Activated T-cell treated with anti-CD3 and anti-CD28 coated beads, Interleukin-2, amount 50 U/mL, for 48 hours (primary cell): ENCODE measurements at places on chromosomes 5 and 9.

- no peak for DNase-seq
These were observed 78.1 kb downstream of the EDIL3 start for GRCh38 chr5:84306601-84307000.

GRCh38 chr5:72141440-72142355 is 34.4 kb downstream of the MAP1B start:
- no peak for DNase-seq

DNA sequence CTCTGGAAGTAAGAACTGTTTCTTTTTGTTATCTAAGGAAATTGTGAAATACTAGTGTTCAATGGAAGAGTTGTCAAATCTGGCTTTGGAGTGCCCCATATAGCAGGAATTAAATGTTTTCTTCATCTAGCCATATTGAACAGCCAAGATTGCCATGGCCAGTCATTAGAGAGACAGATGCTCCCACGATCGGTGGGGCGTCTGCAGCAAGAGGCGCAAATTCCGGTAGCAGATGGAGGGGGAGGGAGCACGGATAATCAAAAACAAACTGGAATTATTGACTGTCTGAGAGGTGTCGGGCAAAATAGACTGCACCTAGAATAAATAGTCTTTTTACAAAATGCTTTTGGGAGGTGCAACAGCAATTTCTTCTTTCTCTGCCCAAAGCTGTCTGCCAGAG is 139.1 kb upstream of the FSTL4 start:
- no peak for DNase-seq

DNA sequence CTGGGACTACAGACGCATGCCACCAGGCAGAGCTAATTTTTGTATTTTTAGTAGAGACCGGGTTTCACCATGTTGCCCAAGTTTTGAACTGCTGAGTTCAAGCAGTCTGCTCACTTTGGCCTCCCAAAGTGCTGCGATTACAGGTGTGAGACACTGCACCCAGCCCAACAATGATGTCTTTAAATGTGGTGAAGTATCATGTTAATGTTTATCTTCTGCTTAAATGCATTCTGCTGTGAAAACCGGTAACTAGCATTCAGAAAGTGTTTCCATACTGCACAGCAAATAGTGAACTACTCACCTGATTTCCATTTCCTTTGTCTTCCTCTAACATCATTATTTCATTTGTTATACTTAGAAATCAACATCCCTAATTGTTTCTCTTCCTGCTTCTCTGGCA is 264.0 kb upstream of the ITGA1 start:
- no peak for DNase-seq

- DNase-seq: peak; percentile 19
These were observed 228.3 kb downstream of the PDZD2 start for GRCh38 chr5:31867219-31867618.

GRCh38 chr5:68223904-68224303 is 8.3 kb downstream of the PIK3R1 start:
- no peak for DNase-seq

DNA sequence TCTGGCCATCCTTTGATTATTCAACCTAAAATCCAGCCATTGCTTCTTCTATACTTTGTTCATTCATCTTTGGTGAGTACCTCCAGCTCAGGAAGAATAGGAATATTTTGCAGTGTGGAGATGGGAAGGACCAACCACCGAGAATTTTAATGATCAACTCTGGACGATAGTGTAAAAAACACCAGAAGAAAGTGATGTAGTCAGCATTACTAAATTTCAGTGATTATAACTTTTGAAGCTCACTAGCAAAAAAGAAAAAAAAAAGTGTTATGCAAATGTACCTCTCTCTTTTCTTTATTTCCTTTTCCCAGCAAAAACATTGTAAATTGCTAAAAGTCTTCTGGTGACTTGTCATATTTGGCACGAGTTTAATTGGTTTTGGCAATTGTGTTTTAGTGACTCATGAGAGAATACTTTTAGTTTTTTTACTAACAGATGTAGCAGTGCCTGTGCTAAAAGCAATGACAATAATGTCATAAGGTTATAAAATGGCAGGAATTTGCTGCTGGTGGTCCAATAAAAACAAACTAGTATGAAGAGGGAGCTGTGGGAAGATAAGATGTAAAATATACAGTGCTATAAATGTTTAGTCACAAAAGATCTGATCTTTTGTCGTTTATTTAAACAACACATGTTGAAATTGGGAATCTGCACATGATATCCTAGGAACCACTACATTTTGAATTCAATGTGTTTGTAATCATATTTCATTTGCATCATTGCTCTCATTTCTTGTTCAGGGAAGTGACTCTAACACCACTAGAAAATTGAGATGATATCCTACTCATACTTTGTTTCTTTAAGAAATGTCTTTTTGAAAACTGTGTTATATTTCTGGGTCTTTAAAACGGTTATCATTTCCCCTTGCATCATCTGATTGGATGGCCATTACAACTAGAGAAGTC is 81.3 kb upstream of the ERCC6L2 start:
- no peak for DNase-seq

DNA sequence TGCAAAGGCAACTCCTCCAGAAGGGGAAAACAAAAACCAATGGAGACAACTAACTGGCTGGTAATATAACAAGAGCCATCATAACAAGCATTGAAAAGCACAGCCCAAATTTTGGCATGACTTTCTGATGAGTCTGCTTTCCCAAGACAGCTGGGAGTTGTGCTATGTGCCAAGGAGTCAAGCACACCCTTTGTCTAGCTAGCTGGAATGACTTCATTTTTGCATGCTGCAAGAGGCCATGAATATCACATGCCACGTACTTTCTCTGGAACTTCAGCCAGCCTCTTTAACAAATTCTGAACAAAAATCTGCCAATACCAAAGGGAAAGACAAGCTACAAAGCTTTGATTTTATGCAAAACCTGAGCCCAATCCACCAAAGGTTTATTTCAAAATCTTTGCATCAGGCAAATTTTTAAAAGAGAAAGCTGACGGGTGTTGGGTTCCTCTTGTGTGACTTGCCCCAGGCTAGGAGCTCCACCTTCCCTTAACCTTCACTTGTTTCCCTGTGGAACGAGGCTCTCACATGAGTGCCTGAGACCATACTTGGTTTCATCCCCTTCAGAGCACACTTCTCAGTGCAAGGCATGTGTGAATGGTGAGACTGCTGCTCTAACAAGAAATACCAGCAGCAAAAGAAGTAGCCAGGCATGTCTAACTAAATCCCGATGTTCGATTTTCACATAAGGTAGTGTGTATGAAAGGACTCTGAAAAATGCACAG is 47.3 kb downstream of the S1PR3 start:
- DNase-seq: no peak
